Fibroblast of pulmonary artery (primary cell): ENCODE measurements at places on chromosomes 3 and 15.

DNA sequence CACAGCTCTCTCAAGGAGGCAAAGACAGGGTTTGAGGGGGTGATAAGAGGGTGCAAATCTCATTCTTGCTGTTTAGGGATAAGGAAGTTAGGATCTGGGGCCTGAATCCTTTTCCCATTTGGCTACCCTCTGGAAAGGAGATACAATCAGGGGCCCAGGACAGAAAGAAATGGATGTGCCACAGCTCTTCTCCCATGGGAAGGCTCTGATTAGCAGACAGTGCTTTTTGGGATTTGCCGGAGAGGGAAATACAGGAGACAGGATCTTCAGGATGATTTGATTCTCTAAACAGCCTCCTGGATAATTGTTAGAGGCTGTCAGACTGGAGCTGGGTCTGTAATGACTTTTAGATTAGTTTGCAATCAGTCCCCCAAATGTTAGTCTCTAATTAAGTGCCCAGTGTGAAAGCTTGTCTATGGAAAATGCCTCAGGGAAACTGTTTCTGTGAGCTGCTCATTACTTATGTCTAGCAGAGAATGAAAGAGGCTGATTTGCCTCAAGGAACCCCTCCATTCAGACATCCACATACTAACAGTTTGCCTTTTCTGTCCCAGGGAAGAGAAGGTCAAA is 67.6 kb downstream of the COL6A5 start:
- DNase-seq, result no peak

DNA sequence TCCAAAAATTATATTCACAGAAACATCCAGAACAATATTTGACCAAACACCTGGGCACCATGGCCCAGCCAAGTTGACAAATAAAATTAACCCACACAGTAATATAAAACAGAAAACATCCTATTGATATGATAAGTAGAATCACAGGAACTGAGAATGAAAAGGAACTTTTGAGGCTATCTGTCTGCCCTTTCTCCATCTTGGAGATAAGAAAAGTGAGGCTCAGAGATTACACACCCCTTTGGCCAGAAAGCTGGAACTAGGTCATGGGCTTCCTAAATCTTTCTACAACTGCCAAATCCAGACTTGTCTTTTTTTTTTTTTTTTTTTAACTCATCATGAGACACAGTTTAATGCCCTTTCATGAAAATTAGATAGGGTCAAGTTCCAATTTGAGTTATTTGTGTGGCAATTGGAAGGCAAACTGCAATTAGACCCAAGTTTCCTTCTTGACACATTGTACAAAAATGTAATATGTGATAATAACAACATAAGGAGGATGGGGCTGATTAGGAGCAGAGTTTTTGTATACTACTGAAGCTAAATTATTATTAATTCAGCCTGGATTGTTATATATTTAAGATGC is 137.2 kb downstream of the RPL22L1 start:
- DNase-seq, result no peak

- no peak for DNase-seq
Observed at GRCh38 chr3:4823986-4824925, 155.0 kb upstream of the BHLHE40 start.

DNA sequence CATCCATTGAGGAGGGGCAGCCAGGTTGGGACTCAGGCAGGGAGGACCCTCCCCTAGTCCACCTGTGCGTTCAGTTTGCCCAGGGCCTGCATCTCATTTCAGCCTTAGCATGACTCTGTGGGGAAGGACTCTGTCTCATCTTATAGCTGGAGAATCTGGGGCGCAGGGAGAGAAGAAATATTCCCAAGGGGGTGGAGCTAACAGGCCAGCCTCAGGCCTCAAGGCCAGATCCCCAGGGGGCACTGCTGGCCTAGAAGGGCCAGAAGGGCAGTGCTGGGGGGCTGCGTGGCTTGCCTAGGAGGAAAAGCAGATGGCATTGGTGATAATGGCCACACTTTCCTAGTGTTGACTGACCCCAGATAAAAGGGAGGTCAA is 10.9 kb downstream of the AMOTL2 start:
- no peak for DNase-seq

- DNase-seq, result peak; percentile 26
Observed at GRCh38 chr15:68672781-68673205, 94.0 kb downstream of the CORO2B start.

DNA sequence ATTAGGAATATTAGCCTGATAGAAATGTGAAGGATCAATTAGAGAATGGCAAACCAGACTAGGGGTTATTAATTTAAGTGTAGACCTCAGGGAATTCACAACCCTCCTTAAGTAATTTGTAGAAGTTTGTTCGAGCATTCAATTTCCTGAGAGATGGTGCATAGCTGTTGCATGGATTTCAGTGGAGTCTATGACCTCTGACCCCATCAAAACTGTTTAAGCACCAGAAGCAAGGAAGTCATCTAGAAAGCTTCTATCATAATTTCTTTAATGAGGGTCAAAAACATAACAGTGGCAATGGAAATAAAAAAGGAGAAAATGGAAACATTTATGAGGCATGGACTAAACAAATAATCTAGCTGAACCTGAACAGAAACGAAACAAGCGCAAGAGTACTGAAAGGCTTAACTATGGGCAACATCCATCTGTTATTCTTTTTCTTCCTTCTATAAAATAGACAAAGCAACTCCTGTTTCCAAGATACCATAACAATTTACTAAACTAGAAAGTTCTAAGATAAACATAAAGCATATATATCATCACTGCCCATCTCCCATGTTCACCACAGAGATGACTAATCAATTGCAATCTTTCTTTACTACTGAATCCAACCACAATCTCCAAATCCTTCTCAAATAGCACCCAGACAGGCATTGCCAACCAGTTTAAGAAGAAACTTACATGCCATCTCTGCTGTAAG is 151.4 kb downstream of the THRB start:
- no peak for DNase-seq

- DNase-seq, result no peak
Observed at GRCh38 chr3:124516333-124516732, 213.9 kb upstream of the UMPS start.

DNA sequence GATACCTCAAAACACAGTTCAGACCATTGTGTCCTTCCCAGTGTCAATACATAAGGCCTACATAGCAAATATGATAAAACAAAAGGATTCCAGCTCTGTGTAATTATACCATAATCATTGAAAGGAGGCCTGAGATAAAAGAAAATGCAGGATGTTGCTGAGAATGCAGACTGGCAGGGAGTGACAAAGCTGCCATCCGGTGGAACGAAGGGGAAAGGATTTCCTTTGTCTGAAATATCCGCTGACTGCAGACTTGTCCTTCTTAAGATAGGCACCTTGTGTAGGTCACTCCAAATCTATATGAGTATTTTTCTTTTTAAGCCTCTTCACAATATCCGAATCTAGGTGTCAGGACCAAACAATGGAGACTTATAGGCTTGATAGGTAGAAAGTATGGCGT is 108.0 kb downstream of the KCNH8 start:
- DNase-seq, result no peak

DNA sequence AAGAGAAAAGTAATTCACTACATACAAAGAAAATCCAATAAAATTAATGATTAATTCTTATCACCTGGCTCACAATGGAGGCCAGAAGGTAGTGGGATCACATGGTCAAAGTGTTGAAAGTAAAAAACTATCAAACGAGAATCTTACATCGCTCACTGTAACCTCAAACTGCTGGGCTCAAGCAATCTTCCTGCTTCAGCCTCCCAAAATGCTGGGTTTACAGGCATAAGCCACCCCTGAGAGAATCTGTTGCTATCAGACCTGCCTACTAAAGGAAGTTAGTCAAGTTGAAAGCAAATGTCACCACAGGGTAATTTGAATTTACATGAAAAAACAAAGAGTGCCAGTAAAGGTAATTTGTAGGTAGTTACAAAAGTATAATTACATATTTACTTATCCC is 103.3 kb downstream of the PCCB start:
- no peak for DNase-seq

- DNase-seq, result no peak
Observed at GRCh38 chr15:57057134-57057930, 138.9 kb downstream of the TCF12 start.

DNA sequence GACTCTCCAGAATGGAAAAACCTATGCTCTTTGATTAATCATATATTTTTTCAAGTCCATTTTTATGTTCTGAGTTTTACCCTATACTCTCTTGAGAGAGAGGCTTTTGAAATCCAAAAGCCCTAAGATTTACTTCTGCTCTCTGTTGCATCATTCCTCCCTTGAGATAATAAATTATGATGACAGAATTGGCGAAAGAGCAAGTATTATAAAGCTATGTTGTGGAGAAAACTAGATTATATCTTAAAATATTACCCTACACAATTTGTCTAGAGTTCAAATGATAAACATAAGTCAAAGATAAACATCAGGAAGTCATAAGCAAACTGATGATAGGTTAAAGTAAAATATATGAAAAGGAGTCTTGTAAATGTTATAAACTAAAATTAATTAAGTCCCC is 293.4 kb upstream of the MME start:
- peak; percentile 55 for DNase-seq

GRCh38 chr15:68383161-68384074 is 48.5 kb downstream of the ITGA11 start:
- peak; percentile 64 for DNase-seq

- DNase-seq, result no peak
Observed at GRCh38 chr3:33901862-33902563, 103.6 kb downstream of the PDCD6IP start.

DNA sequence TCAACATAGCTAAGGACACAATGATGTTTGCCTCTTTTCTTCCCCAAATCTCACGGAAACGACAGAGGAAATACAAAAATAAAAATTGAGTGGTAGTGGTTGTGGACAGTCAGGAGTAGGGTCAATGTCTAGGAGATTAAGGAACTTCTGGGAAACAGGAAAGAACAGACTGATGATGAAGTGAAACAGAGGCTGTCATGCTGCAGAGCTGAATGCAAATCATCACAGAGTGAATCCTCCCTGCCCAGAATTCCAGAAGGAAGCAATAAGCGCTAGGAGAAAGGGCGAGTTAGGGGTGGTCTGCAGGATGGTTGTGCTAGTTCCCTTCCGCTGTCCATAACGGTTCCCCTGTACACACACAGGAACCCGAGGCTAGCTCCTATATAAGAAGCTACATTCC is 64.7 kb upstream of the POMGNT2 start:
- no peak for DNase-seq

DNA sequence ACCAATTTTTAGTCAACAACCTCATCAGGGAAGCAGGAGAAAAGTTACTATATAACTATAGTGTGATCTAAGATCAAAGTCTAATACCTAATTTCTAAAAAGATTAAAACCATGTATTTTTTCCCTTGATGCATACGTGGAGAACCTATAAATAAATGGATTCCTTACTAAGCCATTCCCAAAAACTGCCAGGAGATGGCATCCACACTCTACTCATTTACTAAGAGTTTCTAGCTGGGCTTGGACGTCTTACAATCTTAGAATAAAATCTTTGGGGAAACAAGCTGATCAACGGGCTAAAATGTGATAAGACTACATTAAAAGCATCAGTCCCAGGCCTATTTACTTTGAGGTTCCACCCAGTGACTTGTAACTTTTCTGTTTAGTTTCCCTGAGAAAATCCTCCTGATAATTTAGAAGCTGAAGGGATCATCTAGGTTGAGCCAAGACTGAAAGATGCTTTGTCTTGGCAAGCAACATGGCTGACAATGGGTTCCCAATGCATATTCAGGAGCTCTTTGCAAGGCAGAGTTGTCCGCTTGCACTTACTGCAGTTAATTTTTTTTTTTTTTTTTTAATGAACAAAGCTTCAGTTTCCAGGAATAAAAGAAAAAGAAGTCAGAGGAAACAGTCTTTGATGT is 85.5 kb upstream of the FGF12 start:
- DNase-seq, result peak; percentile 83

DNA sequence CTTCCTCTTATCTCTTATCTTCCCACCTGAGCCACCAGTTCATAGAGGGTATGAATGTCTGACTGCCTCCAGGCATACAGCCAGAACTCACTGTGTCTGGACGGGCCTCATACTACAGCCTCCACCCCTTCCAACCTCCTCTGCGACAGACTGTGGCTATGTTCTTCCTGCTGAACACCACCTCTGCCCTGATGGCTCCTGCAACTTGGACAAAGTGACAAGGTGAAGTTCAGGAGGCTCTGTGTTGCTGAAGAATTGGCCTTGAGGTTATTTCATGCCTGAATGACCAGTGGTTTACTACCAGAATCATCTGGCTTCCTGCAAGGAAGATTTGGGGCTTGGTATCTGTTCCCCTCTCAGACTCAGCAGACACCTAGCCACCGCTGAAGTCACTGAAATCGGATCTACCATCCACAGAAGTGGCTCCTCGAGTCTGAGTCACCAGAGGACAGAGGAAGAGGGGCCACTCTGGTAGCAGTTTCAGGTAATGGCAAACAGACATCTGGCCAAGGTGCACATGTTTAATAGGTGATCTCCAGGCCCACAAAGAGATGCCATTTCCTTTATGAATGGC is 14.2 kb upstream of the ULK3 start:
- no peak for DNase-seq

DNA sequence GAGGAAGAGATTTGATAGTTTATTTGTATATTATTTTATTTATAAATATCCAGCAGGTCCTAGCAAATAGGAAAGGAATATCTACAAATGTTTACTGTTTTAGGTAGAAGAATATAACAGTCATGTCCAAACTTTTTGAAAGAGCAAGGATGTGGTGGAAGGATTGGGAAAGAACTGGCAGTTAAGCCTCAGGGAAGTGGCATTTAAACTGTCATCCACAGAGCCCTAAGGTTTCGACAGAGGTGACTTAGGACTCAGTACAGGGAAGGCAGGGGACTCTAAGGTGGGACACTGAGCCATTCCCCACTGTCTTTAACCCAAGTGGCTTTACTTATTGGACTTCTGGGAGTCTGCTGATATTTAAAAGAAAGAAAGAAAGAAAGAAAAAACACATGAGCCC is 11.8 kb upstream of the TMEM87A start:
- no peak for DNase-seq

GRCh38 chr3:108218811-108219210 is 3.4 kb downstream of the IFT57 start:
- DNase-seq, result peak; percentile 64

GRCh38 chr3:187922704-187923416 is 177.6 kb upstream of the BCL6 start:
- peak; percentile 11 for DNase-seq

GRCh38 chr15:40595773-40596172 is 1.7 kb downstream of the KNL1 start:
- no peak for DNase-seq

- DNase-seq, result no peak
Observed at GRCh38 chr15:64580696-64581407, 120.5 kb downstream of the ZNF609 start.

DNA sequence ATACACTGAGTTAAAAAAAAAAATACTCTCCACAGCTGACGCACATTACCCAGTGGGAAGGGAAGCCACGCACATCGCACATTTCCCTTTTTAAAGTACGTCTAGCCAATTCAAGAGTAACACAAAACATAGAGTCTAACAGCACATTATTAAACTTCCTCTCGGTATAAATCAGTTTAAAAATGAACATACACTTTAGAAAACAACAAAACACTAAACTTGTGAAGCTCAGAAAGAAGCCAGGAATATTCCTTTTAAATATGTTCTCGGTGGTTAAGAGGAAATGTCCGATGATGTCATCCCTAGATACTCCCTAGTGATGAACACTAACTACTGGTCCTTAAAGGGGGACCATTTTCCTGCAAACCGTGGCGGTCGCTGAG is 721 bp downstream of the MYEF2 start:
- peak; percentile 45 for DNase-seq
